Right lobe of liver (tissue), 6 donors: ENCODE measurements at places on chromosomes 7 and 10. TPM values are rescaled to one million over a fixed set of nuclear protein-coding genes. Genes with fewer than 3 reads are reported as not detected.

MSANTD7 gene
- total RNA-seq = 2.9 TPM

EXOC6 gene
- total RNA-seq = 15.6 TPM

ASIC3 gene
- 1.2 TPM for total RNA-seq

DNA sequence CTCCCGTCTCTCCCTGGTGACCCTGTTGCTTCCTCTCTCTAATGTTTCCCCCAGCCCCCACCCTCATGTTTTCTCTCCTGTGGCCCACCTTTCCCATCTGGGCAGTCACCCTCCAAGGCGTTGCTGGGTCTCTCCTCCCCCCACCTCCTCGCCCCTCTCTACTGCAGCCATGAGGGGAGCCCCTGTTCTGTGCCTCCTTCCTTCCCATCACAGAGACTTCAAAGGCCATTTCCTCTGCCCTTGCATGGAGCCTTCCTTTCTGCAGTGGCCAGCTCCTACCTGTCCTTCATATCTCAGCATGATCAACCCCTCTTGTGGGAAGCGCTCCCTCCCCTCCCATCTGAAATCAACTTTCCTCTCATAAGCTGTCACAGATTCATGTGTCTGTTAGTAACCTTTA lies 194.0 kb upstream of the PRSS58 start:
- no peak for DNase-seq

DNA sequence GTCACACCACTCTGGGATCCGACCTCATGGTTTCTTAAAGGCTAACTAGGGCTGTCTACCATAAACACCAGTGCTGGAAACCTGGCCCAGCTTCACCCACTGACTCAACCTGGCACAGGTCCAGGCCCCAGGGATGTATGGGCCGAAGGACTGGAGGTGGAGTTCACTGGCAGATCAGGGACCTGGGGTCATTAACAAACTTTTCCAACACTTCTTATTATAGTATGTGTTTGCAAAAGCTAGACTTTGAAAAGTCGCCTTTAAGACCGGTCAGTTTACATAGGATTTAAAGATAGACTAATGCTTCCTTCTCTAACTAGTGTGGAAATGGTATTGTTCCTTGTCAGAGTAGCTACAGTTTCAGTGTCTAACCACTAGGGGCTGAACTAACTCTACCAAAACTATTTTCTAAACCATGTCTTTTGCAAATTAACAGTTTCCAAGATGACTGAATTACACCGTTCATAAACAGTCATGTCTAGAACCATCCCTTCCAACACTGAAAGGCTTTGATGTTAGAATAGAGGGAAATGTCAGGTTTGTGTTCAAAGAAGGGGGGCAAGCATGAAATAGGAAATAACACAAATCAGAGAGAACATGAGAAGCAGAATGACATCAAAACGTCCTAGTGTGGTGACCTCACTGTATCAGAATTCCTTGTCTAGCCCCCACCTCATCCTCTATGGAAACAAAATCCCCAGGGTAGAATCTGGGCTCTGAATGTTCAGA lies 29.7 kb downstream of the STN1 start:
- DNase-seq = peak; percentile 61
